ENCODE measurements at places on chromosomes 3 and 15.

- no peak for DNase-seq
Observed at GRCh38 chr15:40534371-40534770, 30.5 kb downstream of the CCDC32 start.

DNA sequence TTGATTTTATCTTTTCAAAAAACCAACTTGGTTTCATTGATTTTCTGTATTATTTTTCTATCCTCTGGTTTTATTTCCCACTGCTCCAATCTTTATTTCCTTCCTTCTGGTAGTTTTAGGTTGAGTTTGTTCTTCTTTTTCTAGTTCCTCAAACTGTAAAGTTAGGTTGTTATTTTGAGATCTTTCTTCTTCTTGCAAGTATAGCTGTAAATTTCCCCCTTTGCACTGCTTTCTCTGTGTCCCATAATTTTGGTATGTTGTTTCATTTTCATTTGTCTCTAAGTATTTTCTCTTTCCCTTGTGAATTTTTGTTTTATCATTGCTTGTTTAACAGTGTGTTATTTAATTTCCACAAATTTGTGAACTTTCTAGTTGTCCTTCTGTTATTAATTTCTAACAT lies 120.0 kb downstream of the PLD1 start:
- no peak for DNase-seq

- no peak for DNase-seq
Observed at GRCh38 chr3:124884474-124885101, 2.6 kb downstream of the ITGB5 start.

DNA sequence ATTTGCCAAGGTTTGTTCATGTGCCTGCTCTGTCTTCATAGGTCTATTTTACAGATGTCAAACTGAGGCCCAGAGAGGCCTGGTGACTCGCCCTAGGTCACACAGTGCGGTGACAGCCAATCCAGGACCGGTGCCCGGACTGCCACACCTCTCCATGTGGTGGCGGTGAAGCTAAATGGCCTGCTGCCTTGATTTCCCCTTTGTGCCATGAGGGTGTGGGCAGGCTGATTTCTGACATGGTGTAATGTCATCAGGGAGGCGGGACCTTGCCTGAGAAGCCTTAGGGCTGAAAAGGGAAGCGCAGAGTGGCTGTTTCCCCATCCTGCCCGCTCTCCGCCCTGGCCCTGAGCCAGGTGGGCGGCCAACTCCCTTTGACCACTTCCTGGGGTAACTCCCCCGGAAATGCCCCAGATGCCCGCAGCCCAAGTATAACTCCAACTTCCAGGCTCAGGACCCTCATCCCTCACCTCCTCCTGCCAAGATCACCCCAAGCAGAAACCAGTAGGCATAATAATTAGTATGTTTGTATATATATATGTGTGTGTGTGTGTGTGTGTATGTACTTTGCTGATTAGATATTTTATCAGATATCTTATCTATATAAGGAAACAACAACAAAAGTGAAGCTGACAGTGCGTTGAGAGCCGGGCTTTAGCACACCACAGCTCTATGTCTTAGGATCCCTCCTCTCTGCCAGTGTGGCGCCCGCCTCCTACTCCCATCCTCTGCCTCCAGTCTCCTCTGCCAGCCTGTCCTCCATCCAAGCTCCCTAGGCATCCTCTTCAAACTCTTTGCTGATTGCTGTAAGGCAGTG lies 63.9 kb downstream of the IQSEC1 start:
- no peak for DNase-seq

DNA sequence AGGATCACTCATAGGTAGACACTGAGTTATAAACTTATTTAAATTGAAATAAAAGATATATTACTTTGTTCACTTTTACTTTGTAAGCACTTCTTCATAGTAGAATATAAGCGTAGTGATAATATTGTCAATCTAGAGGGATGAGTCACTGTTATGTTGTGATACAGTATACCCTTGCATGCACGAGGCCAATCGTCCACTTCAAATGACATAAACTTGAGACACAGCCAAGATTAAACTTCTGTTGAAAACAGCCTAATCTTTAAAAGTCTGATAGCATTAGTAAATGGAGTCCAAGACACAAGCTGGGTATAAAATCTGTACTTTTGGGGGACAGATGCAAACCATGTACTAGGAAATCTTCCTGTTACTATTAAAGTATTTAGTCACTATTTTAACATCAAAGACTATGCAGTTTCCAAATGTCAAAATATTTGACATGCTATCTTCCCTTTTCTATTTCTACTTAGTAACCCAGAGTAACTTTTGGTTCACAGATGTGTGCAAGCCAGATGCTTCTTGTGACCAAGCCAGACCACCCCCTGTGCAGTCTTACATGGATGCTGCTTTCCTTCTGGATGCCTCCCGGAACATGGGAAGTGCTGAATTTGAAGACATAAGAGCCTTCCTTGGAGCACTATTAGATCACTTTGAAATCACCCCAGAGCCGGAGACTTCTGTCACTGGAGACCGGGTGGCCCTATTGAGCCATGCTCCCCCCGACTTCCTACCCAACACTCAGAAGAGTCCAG lies 85.3 kb downstream of the PIK3R4 start:
- no peak for DNase-seq

- no peak for DNase-seq
Observed at GRCh38 chr15:85583923-85584390, 203.6 kb downstream of the AKAP13 start.

- DNase-seq, result no peak
Observed at GRCh38 chr15:69595009-69595791, 142.6 kb downstream of the RPLP1 start.

DNA sequence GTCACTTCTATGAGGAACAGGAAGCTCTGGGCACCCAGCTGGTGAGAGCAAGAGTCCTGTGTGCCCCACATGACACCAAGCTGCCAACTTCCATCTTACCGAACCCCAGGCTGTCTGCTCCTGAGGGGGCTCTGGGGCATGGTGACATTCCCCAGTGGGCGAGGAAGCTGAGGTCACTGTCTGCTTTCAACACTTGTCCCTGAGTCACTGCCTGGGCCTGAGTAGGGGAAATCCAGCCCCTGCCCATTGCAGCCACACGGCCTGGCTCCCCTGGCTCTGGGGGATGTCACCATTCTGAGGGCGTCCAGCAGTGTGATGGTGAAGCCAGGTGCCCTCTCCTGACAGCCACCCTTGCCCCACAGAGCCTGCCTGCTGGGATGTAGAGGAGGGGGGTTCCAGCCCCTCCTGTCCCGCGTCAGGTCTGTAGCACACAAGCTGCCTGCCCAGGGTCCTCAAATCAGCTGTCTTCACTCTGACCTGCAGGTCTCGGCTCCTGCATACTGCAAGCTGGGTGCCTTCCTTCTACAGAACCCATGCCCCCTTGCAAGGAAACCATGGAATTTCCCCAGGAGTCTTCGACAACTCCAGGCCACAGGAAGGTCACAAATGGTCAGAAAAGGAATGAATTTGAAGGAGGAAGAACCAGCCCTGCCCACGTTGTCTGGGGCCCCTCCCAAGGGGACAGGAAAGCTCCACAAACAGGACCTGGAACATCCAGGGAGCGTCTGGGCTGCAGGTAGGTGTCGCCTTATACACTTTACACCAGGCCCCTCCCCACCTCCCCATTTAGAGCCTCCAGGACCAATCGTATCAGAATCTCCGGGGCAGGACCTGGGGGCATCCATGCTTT lies 69.9 kb upstream of the GATM start:
- DNase-seq, result no peak

DNA sequence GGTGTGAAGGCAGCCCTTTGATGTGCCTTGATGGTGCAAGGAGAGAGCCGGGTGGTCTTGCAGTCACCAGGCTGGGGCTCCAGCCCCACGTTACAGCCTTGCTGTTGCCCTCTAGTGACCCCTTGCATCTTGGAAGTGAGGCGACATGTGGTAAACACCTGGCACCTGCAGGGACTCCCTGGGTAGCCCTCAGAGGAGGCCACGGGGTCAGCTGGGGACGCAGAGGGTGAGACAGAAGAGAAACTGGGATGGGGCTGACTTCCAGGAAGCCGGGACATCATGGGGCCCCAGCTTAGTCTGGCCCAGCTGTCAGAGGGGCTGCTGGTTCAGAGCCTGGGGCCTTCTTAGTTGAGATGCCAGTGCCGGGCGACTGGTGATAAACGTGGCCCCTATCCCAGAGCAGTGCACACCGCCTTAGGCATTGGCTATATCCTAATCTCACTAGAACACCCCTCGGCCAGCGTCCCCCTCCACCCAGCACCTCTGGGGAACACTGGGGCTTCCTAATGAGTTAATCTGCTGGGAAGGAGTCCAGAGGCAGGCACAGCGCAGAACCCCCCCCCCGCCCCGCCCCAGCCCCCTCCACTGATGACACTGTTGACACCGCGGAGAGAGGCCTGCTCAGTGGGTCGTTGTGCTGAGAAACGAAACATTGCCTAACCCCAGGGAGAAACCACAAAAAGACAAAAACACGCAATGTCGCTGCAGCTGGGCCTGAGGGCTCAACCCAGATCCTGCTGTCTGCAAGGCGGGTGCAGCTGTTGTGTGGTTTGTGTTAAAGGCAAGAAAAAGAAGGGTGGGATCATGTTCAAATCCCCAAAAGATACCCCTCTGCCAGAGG lies 60.5 kb upstream of the KLF13 start:
- DNase-seq, result no peak

- DNase-seq, result no peak
Observed at GRCh38 chr3:16761571-16761970, 123.2 kb upstream of the PLCL2 start.

DNA sequence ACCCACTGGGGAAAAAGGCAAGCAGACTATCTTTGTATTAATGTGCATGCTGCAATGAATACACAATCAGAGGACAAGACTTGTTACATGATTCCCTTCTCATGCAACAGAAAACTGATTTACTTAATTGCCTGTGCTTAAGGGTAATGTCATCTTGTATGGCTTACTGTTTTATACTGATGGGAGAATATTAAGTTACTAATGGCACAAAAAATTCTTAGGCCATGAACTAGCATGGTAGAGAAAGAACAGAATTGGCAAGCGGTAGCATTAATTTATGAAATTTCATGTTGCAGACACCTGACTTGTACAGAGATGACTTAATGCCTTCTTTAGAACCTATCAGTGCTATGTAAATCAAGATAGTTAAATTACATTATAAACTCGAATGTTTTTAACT lies 282.3 kb downstream of the CNTN3 start:
- DNase-seq, result no peak

DNA sequence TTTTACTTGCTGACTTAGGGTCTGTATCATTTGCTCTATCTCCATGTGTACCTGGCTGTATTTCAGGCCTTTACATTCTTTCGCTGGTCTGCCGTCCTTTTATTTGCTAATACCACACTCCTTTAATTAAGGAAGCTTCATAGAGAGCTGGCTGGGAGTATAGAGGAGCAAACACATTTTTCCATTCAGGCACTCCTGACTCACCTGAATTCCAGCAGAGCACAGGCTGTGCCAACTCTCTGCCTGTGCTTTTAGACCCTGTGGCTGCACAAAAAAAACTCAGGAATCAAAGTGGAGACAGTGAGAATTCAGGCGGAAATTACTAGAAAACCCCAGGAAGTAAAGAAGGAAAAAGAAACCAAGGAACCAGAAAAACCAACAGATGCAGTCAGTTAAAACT lies 29.0 kb upstream of the ATP10A start:
- DNase-seq, result no peak

DNA sequence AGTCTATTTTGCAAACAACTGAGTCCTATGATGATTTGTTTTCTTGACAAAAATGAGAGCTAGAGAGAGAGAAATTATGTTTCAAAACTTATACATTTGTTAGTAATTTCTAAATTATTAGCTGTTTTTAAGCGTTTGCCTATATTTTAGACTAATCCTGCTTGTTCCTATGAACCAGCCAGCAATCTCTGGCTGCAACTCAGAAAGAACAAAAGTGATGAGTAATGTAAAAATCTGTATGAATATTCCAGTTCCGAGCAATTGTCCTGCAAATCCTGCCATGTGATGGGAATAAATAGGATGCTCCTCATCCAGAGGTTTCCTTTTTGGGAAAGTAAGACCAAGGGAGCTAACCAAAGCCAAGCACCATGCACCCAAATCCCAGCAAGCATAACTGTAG lies 228.3 kb upstream of the GBE1 start:
- DNase-seq, result no peak

DNA sequence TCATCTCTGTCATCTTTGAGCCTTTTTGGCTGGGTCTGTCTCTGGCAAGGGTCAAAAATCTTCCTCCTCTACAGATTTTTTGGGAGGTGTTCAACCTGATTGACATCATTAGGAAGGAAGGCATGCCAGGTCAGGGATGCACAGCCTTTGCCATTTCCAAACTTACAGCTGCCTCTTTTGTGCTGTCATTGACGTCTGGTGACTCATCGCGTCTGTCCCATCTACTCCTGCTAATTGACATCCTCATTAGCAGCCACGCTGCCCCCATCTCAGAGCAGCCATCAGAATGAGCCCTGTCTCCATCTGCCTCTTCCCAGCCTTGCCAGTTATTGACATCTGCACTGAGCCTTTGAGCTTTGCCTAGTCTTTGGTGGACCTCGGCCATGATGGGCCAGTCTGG lies 53.0 kb downstream of the PDIA5 start:
- DNase-seq, result no peak

DNA sequence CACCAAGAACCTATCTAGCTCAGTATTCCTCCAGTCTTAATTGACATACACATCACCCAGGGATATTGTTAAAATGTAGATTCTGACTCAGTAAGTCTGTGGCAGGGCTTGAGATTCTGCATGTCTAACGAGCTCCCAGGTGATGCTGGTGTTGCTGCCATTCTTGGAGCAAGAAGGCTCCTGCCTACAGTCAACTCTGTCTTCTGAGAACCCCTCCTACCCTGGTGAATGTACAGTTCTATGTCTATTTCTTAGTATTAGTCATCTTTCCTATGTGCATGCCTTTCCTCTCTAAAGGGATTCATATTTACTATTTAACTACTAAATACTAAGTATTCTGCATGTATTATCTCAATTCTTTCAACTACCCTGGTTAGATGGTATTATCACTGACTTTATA lies 268.7 kb downstream of the EDEM1 start:
- DNase-seq, result no peak

- no peak for DNase-seq
Observed at GRCh38 chr3:150097588-150097890, 126.8 kb upstream of the PFN2 start.
